ENCODE measurements at places on chromosomes 12 and 14.

GRCh38 chr14:95440951-95441350, 75.5 kb downstream of the SYNE3 start:
- DNase-seq: no peak

- no peak for DNase-seq
Measured at GRCh38 chr12:77687321-77687720, 143.4 kb upstream of the NAV3 start.

DNA sequence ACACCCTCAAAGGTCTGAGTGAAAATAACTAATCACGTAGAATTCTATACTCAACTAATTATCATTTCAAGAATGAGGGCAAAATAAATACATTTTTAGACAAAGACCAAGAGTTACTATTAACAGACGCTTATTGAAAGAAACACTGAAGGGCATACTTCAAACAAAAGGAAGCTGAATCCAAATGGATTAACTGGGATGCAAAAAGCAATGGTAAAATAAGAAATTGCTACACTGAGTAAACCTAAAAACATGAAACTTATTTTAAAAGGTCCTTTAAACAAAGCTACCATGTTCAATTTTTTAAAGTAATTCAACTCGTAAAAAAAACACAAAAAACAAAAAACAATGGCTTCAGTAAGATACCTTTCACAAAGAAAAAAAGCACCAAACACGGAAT, 28.2 kb downstream of the LRP6 start:
- DNase-seq: no peak

DNA sequence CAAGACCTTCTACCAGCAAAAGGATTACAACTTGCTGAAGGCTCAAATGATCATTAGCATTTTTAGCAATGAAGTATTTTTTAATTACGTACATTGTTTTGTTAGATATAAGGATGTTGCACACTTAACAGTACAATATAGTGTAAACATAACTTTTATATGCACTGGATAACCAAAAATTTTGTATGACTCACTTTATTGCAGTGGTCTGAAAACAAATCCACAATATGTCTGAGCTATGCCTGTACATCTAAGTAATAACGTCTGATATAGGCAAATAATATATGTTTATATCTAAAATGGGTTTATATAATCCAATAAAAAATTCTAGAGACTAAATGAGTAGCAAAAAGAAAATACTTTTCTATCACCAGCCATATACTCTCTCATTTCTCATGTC, 10.6 kb downstream of the ANKS1B start:
- no peak for DNase-seq

GRCh38 chr12:84920331-84920730, 7.7 kb upstream of the SLC6A15 start:
- DNase-seq: no peak

DNA sequence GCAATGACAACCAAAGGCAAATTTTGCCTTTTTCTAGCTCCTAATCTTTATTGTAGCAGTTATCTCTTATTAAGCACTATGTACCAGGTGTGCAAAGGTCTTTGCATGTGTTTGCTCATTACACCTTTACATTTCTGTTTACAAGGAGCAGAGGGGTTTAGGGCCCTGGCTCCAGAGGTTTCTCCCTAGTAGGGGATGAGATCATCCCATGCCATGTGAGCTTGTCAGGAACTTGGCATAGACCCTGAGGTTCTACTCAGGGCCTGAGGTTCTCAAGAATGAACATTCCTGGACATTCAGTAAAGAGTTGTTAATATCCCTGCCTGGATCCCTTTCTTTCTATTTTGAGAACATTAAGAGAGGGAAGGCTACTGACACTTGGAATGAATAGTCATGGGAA, 292.0 kb downstream of the RPAP3 start:
- DNase-seq: no peak

GRCh38 chr14:63777024-63777423, 49.2 kb upstream of the SGPP1 start:
- no peak for DNase-seq

GRCh38 chr12:52390739-52391617, 5.5 kb upstream of the KRT84 start:
- DNase-seq: peak; percentile 28

DNA sequence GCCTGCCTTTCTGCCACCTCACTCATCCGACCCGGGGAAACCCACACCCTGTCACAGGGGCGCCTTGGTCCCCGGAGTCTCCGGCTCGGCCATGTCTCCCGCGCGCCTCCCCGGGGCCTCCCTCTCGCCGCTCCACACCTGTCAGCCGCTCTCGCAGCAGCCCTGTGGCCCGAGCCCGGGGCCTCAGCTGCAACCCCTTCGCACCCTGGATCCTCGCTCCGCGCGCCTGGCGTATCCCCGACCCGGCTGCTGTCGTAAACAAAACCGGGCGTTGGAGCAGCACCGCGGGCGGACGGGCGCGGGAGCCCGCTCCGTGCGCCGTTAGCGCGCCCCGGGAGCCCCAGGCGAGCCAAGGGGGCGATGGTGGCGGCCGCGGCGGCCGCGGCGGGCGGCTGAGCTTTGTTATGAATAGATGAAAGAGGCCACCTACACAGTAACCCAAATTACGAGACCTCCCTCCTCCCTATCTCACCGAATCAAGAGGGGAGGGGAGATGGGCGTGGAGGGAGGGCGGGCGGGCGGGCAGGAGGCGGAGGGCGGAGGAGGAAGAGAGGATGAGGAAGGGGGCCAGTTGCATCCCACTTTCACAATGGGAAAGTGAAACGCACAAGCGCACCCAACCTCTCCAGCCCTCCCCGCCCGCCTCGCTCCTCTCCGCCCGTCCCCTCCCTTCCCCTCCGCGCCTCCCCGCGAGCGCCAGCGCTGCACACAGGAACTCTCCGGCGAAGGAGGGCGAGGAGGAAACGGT, at the start of gene PLXNC1:
PLXNC1 (plus strand) TSS at position 587 of the 748 bp plus-strand sequence. CDS start 395 bp downstream, outside the sequence.
- peak; percentile 85 for DNase-seq

- DNase-seq: peak; percentile 26
Measured at GRCh38 chr12:109462868-109463692, 14.0 kb downstream of the KCTD10 start.

DNA sequence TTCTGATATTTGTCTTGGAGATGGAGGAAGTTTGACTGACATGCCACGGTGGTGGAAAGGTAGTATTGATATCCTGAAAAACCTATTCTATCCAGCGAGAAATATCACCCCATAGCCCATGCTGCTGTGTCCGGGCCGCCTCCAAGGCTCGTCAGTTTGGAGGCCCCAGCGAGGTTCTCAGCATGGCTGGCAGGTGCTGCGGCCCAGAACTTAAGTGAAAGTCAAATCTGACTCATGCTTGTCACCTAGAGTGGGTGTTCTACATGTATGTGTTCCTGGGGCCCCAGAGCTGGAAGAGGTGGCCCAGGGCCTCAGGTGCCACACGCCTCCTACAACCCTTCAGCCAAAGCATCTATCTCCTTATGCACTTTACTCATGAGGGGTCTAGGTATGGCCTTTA, 92.9 kb downstream of the GCH1 start:
- no peak for DNase-seq

DNA sequence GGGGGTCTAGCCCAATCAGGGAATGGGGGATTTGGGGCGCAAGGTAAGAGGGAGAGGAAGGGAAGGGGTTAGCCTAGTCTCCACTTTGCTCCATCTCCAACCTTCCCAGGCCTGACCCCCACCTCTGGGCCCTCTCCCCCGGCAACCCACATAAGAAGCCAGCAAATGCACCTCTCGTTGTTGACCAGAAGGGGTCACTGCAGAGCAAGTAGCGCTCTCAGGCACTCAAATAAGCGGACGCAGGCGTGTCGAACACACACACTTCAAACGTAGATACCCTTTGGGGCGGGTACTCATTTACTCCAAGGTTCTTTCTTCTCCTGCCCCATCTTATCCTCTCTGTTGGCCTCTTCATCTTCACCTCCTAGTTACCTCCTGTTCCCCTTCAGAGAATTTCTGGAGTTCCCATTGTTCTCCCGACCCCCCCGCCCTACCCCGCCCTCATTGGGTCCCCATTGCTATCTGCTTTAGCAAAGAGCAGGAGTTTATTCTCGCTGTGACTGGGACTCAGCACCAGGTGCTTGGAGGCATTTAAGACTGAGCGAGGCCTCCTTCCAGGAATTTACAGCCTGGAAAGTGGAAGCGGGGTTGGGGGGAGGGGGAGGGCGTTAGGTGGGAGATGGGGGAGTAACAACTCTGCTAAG, 1.5 kb upstream of the SRRM4 start:
- peak; percentile 79 for DNase-seq

GRCh38 chr14:91875525-91876286, 8.4 kb upstream of the TC2N start:
- DNase-seq: no peak

DNA sequence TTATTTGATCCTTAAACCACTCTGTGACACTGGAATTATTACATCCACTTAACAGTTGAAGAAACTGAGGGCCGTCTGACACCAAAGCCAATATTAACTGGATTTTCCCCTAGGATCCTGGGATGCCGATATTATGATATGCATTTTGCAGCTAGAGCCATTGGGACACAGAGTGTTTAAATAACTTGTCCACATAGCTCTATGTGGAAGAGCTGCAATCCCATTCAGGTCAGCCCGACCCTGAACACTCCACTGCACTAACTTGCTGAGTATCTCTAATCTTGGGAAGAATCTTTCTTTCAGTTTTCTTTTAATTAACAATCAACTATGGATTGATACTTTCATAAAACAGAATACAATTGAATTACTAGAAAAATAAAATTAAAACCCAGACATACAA, 37.9 kb downstream of the RMST start:
- DNase-seq: no peak

- DNase-seq: no peak
Measured at GRCh38 chr14:68586896-68587751, 205.7 kb downstream of the ZFP36L1 start.

DNA sequence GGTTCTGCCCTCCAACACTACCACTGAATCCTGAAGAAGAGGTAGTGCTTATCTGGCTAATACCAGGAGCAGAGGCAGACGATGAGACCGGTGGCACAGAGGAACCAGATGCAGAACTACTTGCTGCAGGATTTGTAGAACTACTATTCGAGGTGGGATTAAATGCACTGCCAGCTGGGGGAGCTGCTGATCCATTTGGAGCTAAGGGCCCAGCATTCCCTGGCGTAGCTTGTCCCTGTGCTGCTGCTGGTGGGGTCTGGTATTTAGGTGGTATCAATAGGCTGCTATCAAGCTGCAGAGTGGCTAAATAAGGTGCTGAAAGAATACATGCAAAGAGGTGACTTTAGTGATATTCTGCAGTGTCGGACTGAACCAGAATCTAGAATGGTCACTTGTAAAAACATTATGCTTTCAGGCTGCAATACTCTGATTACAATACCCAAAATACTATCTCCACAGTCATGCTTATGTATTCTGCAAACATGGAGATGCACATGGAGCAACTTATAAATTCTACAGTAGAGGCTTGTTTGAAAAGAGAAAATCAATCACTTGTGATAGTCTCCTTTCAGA, 294.2 kb downstream of the MED13L start:
- DNase-seq: peak; percentile 55

DNA sequence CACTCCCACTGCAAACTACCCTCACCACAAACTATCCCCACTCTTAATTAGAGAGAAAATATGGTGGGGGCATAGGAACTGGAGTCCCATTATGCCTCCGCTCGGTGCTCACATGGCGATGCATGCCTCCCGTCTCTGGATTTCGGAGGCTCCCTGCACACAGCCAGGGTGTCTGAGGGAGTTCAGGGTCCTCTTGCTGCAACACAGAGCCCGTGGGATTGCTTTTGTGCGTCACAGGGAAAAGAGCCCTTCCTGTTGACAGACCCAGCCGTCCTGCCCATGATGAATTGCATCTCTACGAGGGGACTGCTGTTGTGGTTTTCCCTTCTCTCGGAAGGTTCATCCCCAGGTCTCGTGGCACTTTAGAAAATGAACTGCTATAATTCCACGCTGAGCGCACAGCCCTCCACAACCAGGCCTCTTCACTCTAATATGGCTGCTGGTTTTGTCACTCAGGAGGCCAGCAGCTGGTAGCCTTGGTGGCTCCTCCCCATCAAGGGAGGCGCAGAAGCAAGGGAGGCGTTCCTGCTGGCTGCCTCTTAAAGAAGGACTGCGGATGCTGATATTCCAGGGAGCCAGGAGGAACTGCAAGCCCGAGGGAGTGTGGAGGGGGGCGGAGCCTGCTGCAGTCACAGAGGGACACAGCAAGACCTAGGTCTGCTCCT, 158.0 kb downstream of the KCNA5 start:
- no peak for DNase-seq

DNA sequence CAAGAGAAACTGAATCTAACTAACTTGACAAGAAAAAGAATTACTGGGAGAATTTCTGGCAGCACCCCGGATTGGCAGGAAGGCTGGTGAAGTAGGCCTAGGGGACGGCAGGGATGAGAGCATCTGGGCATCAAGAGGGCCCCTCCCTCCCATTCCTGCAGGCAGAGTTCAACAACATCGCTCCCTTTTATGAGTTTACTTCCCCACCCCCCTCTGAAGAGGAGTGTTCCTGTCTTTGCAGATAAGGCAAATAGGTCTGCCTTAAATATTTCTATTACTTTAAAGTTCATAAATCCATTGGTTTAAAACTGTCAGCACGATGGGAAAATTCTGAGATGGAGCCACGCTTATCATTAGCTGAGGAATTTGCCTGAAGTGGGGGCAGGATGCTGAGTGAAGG, 168.7 kb downstream of the TBX5 start:
- no peak for DNase-seq

- no peak for DNase-seq
Measured at GRCh38 chr12:102602521-102602920, 122.2 kb upstream of the IGF1 start.

DNA sequence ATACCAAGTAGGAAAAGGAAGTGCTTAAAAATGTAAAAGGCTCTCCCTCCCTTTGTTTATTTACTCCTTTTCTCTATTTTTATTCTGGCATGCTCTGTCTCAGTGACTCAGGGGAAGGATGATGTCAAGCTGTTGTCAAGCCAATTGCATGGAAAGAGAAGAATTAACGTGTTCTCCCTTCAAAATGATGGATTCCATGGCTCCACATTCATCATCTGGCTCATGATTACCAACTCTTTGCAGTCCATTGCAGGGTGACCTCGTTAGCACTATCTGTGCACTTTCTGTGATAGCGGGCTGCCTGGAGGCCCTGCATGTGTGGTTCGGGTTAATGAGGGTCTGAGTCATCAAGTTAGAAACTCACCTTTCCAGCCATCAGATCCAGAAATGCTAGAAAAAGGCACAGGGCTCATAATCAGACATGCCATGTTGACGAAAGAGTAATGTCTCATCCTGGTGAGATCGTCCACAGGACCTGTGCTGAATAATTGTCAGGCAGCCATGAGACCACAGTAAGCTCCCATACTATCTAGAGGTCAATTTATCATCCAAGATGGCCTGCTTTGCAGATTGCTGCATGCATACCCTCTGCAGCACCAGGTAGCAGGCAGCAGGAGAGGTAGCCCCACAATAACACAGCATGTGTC, 79.2 kb upstream of the BTG1 start:
- no peak for DNase-seq

DNA sequence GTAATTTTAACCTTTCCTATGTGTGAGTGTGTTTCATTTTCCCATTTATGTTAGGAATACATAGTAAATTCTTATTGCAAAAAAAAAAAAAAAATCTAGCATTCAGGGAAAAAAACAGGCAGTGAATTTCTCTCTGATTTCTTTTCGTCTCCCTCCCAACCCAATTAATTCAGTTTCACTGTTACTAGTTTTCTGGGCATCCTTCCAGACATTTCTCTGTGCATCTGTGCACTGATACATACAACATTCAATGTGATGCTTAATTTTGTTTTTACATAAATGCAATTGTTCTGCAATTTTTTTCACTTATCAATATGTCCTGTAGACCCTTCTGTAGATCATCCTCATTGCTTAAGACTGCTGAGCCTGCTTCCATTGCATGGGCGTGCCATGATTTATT, 694.3 kb upstream of the TBX3 start:
- DNase-seq: no peak

- no peak for DNase-seq
Measured at GRCh38 chr12:47219243-47219642, 139.5 kb upstream of the AMIGO2 start.

Measured in NB4 (cell line).